Kidney tubule cell (primary cell): ENCODE measurements at places on chromosomes 6 and 20.
A peak's percentile ranks its signal among the peaks of the same experiment; 100 is the strongest.

- DNase-seq: peak; percentile 60
These were observed 2.1 kb upstream of the ECHDC1 start for GRCh38 chr6:127345521-127345920.

DNA sequence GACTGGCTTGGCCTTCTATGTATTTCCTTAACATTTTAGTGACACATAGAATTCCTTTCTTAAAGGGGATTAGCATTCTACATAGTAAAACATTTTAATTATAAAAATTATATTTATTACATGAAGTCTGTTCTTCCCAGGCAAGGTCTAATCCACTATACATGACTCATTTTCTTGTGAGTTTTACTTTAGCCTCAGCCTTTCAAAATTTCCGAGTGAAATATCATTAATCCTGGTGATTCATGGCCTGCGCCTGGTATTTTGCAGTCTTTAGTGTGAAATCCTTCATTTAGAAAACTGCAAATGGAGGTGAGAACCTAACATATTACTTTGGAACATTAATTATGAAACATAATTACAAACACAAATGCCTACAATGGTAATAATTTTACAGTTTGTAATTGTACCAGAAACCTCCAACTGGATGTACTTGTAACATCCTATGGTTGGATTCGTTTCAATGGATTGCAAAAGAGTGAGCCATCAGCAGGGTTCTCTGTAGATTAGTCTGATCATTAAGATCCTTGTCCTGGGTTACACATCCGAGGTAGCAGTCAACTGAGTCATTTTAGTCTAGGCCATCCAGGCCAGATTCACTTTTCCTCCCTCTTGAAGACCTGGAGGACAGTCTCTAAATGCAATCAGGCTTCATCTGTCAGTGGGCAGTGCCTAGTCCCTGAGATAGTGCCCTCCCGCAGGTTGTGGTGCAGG, 272.0 kb downstream of the PACRG start:
- no peak for DNase-seq

DNA sequence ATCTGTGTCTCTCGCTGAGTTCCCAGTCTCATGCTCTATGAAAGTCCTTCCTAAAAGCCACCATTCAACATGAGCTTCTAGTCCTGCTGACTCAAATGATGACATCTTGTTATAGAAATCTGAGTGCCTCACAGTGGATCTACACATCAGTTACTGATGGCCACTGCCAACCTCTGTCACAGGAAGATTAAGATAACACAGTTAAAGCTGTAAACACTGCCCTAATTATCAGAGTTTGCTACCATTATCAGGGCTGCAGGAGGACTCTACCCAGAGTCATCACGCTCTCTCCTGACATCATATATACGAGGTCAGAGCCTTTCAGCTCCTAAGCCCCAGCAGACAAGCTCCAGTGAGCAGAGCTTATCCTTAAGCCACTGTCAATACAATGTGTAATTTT, 63.2 kb downstream of the HIVEP2 start:
- DNase-seq: peak; percentile 49

DNA sequence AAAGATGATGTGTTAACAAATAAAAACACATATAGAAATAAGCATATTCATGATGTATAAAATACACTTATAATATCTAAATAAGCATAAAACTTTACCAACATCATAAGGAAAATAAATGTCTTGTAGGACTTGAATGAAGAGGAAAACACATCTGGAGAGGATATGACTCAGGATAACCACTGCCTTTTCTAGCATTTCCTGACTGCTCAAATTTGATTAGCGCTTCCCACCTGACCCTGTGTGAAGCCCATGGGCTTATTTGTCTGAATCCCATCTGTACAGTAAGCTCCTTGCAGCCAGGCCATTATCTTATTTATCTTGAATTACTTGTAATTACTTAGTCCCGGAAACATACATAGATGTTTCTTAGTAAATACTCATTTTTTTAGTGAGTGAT, 608.6 kb downstream of the COL12A1 start:
- DNase-seq: no peak

DNA sequence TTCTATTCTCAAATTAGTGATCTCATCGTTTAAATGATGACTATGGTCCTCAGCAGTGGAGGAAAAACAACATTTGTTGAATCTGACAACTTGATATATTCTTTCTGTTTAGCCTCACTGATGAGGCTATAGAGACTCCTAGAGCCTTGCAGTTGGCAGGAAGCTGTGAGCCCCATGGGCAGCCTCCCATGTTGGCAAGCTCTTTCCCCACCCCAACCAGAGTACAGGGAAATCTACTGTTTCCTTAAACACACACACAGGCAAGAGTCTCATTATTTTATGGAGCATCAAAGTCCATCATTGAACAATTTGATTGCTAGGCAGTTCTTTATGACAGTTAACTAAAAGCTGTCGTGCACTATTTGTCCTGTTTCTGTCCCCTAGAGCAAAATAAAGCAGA, 498.2 kb upstream of the CITED2 start:
- no peak for DNase-seq

DNA sequence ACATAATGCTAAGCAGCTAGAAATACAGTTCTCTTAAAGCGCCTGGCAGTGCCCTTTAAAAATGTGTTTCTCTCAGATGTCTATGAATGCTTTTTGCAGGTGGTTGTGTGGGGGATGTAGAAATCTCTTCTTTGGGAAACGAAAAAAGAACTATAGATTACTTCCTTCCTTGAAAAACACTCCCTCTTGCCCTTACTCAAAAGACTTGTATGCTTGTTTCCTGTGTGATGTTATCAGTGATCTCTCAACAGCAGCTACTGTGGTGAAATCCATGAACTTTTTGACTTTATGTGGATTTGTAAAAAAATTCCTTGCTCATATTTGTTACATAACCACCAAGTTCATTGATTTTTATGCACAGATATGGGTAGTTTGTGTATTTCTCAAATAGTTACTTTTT, 916.5 kb downstream of the QKI start:
- DNase-seq: no peak

DNA sequence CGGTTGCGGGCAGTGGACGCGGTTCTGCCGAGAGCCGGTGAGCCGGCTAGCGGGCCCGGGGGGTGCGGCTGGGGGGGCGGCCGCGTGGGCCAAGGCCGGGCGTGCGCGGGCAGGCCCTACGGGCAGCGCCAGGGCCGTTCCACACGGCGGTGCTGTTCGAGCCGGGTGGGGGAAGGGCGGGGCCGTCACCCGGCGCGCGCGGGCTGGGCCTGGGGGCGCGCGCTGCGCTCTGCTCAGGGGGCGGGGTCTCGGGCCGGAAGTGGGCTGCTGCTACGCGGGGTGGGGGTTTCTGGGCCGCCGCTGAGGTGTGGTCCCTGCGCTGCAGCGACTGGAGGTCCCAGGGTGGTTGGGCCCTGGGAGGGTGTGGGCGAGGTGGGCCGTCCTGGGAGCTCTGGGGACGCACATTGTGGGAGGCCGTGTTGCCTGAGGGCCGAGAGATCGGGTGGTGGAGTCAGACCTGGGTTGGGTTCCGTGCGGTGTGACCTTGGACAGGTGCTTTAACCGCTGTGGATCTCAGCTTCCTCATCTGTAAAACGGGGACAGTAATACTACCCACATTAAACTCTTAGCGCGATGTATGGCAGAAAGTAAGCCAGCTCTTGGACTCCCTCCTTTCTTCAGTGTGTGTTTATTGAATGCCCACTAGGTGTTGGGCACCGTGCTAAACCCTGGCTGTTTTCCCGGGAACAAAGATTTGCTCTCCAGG, 391 bp downstream of the MAPRE1 start:
- peak; percentile 44 for DNase-seq
